Fibroblast of pulmonary artery (primary cell): ENCODE measurements at places on chromosomes 6 and 20.

DNA sequence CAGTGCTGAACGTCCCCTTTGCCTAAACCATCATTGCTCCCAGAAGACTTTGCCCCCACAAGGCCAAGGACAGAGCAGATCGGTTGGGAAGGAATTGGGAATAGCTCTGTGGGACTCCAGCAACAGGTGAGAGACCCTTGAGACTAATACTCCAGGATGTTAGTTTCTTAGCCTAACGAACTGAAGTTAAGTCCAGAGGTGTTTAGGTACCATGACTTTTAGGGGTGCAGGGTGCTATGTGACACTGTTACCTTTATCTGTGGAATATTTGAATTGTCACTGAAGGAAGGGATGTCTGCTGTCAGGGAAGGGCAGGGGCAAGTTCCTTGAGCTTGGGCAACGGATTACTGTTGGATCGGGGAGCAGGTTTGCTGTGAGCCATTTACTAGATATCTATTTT lies 1.9 kb downstream of the BLCAP start:
- no peak for DNase-seq

GRCh38 chr6:73969971-73970970 lies 274.3 kb downstream of the CD109 start:
- DNase-seq: peak; percentile 72

- DNase-seq: no peak
These were observed 176.7 kb upstream of the RSPO3 start for GRCh38 chr6:126941751-126942150.

GRCh38 chr6:88722686-88723085 lies 240.7 kb downstream of the RNGTT start:
- DNase-seq: peak; percentile 10

DNA sequence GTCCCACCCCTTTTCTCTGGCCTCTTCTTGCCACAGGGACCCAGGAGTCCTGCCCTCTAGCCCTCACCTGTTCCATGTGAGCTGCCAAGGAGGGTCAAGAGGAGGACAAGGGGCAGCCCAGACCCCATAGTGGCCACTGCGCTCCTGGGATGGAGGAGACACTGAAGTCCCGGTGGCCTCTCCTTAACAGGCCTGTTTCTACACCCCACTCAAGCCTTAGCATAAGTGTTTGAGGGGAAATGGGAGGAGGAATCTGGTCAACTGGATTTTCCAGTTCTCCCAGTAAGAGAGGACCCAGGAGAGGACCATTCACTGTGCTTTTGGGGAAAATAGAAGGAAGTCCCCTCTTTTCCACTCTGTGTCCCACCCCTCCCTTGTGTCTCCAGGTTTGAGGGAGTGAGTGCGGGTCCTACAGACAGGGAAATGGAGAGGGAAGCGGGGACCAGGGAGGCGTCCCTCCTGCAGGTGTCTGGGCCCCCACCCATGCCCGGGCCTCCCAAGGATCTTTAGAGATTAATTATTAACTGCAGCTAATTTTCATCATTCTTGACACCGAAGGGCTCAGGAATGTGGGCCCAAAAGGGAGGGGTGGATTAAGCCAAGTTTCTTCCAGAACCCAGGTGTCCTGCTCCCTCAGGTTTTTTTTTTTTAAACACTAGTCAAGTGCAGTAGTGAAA lies at the start of gene SFTA2:
SFTA2 (minus strand) TSS at position 202 of the 677 bp plus-strand sequence; CDS start at position 128, 74 bp downstream.
- no peak for DNase-seq

- no peak for DNase-seq
These were observed 49.2 kb downstream of the FAM217A start for GRCh38 chr6:4029687-4030086.

DNA sequence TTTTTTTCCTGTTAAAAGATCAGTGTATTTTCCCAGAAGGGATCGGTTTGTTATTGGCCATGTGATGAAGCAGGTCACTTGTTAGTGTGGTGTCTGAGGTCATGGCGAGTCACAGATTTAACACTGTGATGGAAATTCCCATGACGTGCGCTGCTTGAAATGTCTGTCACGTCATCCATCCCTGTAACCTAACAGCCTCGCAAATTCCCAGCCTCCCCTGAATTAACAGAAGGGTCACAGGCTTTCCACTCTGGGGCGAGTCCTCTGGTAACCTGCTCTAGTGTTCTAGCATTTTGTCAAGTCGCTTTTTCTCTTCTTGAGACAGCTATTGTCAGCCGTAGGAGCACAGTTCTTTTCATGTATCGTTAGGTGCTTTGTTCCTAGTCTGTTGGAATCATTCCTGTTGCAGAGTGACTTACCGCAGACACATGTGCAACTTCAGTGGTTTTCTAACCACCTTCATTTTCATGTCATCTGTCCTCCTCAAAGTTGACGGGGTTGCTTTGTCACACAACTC lies 137.2 kb downstream of the MAP3K4 start:
- DNase-seq: peak; percentile 12

DNA sequence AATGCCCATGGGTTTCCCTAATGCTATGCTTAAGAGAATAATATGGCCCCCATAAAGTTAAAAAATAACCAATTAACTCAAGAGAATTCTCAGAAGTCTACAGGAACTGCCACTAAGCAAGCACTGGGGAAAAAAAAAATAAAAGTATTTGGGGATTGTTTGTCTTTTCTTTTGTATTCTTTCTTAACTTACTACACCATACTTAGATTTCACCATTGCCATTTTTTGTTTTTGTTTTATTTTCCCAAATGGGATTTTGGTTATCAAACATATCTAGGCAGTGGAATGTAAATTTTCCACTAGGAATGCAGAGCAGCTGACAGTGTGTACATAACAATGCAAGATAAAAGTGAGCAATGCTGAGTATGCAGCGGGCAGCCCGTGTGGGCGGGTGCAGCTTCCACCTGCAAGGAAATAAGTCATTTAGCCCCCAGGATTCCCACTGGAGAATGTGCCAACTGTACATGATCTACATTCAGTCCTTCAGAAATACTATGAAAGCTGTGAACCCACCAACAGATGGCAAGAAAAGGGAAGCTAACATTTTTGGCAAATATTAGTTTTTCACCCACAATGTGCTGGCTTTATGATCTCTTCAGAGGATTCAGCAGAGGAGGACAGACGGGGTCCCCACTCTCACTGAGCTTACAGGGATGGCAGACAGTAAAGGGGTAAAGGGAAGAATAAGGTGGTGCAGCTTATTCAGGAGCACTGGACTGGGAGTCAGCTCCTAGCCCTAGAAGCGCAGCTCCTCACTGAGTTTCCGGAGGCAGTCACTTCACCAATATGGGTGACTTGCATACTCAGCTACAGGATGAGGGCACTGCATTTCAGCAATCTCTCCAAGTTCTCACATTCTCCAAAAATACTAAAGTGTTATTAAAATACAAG lies 44.4 kb downstream of the DCDC2 start:
- DNase-seq: peak; percentile 93

- DNase-seq: no peak
These were observed 28.7 kb downstream of the SMPDL3A start for GRCh38 chr6:122817766-122818165.

DNA sequence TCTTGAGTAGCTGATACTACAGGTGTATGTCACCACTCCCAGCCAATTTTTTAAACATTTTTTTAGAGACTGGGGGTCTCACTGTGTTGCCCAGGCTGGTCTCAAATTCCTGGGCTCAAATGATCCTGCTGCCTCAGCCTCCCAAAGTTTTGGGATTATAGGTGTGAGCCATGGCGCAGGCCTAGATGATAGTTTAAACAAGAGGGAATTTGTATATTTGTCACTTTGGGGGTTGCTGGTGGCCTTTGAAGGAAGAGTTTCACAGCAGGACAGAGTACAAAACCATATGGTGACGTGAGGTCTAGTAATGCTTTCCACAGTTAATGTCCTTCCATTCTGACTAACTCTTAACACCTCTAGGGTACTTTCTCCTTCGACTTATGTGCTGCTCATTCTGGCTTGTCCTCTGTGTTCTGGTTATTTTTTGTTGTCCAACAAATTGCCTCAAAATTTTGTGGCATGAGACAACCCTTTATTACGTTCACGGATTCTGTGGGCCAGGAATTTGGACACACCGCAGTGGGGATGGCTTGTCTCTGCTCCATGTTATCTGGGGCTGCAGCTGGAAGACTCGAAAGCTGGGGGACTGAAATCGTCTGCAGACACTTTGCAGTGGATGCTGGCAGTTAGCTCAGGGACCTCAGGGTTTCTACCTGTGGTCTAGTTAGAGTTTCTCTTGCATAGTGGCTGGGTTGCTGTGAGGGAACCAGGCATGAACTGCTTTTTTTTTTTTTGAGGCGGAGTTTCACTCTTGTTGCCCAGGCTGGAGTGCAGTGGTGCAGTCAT lies 23.0 kb upstream of the IER3 start:
- DNase-seq: no peak

GRCh38 chr6:34020807-34021553 lies 124.9 kb downstream of the GRM4 start:
- DNase-seq: no peak

GRCh38 chr20:31548820-31549512 lies 34.7 kb downstream of the HM13 start:
- no peak for DNase-seq

GRCh38 chr6:119974430-119975159 lies 625.0 kb upstream of the MAN1A1 start:
- DNase-seq: no peak

DNA sequence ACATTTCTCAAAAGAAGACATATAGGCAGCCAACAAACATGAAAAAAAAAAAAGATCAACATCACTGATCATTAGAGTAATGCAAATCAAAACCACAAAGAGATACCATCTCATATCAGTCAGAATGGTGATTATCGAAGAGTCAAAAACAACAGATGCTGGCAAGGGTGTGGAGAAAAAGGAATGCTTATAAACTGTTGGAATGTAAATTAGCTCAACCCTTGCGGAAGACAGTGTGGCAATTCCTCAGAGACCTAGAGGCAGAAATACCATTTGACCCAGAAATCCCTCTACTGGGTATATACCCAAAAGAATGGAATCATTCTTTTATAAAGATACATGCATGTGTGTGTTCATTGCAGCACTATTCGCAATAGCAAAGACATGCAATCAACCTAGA lies 303.8 kb upstream of the THEMIS start:
- no peak for DNase-seq

- DNase-seq: no peak
These were observed 20.0 kb downstream of the CDK19 start for GRCh38 chr6:110795271-110795670.

GRCh38 chr6:85680388-85680787 lies 37.7 kb upstream of the SYNCRIP start:
- no peak for DNase-seq

GRCh38 chr6:146814148-146814750 lies 215.5 kb downstream of the ADGB start:
- DNase-seq: peak; percentile 41

- peak; percentile 98 for DNase-seq
These were observed 432 bp downstream of the HSPA1L start for GRCh38 chr6:31814677-31815024.

- peak; percentile 59 for DNase-seq
These were observed 58.1 kb upstream of the REV3L start for GRCh38 chr6:111541026-111541681.

- no peak for DNase-seq
These were observed 65.4 kb upstream of the BEND6 start for GRCh38 chr6:56889492-56889891.

DNA sequence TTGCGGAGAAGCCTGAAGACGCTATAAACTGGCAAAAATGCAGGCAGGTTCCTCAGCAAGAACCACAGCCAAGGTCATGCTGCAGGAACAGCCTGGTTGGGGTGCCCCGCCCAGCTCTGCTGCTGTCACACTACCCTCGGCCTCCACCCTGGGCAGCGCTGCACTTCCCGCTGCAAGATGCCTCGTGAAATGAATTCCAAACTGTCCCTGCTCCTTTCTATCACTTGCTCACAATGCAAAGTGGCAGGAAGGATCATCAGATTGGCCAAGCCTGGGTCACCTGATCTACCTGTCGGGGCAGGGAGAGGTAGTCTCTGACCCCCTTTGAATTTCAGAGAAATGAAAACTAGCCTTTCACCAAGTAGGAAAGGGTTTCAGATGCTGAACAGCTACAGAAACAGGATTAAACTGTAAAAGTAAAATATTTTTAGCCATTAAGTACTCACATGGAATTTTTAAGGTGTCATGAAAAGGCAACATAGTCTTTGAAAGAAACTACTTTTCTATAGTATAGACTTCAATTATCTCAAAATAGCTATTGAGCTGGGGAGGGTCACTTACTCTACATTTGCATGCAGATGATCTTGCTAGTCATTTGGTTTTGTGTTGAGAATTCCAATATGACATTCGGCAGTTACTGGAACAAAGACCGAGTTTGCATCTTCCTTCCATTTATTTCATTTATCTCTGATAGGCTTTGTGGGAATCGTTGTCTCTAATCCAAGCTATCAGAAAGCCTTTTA lies 236.4 kb upstream of the ASCC3 start:
- no peak for DNase-seq

DNA sequence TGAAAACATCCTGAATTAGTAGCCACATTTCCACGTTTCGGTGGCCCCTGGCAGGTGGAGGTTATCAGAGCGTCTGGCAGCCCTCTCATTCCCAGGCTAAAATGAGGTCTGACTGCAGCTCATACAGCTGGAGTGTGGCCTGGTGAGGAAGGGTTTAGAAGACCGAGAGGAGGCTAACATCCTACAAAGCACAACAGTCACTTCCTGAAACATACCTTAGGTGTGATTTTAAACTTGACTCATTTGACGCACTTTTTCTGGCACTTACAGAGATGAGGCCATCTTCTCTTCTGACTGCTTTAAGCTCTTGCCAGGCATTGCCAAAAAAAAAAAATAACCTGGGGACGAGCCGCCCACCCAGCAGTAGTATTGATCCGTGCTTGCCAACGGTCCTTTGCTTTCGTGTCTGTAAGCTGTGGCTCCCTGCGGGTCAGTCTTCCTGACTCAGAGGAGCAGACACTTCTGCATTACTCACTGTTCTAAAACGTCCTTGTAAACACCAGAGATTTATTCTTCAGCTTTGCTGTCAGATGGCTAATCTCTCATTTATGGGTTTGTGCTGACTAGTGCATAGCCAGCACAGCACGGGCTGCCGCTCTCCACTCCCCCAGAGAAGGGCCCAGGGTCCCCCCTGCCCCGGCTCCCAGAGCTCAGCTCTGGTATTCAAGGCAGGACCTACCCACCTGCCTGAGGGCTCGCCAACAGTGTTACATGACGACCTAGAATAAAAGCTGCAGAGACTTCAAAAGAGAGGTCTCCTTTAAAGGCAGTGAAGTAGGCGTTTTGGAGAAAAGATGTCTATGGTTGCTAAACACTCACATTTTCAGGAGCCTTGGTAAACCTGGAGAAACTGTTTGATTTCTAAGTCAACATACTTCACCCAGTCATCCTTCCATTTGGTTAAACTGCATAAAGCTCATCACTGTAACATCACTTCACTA lies 78.5 kb upstream of the FRMD1 start:
- peak; percentile 54 for DNase-seq
